ENCODE measurements at places on chromosomes 12 and 14.

GRCh38 chr14:39451811-39452210, 19.6 kb upstream of the FBXO33 start:
- DNase-seq, result no peak

DNA sequence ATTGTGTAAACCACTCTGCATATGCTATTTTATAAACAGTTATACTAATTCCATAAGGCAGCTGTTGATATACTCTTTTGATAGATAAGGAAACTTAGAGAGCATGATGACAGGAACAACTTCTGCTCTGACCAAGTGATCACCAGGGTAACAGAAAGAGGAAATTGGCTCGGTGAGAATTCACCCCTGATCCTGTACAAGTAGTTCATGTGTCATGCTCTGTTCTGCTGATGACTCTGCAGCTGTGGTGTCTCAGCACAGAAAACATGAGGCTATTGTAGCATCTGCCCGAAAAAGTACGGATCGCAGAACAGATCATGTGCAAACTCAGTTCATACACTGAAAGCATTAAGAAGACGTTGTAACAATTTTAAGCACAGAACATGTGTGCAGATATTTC, 345.0 kb downstream of the LRIG3 start:
- no peak for DNase-seq

GRCh38 chr12:119665164-119665929, 2.6 kb upstream of the PRKAB1 start:
- no peak for DNase-seq

DNA sequence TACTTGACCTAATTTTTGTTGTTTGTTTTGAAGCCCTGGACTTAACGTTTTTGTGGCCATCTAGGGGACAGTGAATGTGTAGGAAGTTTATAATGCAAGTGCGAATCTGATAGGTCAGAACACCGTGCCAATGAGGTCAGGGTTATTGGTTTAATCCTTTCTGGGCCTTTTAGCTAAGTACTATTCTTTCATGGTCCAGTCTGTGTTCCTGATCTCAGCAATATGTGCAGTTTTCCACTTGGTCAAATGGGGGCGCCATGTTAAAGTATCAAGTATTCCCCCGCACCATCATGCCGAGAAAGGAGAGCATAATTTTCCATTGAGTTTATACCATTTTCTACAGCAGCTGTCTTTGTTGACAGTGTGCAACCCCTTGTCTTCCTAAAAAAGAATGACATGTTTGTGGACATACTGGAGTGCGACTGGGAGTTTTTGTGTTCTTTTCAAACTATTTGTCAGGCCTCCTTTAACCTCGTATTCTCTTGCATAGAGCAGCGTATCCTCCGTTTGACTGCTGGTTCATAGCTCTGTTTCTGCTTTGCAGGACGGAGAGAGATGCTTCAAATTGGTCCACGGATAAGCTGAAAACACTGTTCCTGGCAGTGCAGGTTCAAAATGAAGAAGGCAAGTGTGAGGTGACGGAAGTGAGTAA, 1.3 kb downstream of the AHSA1 start:
- DNase-seq, result no peak

DNA sequence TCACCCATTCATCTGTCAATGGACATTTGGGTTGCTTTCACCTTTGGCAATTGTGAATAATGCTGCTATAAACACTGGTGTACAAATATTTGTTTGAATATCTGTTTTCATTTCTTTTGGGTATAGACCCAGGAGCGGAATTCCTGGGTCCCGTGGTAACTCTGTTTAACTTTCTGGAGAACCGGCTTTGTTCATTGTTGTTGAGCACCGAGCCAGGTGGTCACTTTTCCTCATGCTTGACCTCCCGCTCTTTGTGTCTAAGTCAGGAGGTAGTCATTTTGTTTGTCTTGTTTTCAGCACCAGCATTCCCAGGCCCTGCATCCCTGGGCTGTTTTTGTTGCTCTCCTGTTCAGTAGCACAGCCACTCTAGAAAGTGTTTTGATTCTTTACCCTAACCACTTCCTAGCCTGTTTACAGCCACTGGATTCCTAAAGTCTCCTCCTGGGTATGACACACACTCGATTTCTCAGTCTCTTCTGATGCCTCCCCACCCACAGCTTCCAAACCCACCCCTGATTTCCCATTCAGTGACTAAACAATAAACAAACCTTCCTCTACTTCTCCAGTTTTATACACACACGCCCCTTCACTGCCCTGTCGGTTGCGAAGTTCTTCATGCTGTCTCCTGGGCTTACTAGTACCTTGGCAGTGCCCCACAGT, 37.9 kb downstream of the B4GALNT3 start:
- DNase-seq, result no peak

DNA sequence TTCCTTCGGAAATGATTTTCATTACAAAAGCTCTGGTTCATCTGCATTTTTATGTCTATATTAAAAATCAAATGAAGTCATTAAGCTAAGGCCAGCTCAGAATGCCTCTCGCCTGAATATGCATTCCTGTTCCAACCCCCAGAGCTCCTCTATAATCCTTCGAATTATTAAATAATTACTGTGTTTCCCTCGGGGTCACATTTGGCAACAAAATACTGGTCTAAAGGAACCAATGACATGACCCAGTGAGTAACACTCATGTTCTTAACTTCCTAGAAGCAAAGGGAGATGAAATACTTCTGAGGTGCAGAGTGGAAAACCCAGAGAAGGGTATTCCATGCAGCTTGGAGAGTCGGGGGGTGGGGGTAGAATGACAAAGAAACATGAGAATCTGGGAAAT, 68.3 kb downstream of the FOXN3 start:
- no peak for DNase-seq

GRCh38 chr12:22525426-22525825, 18.9 kb downstream of the C2CD5 start:
- no peak for DNase-seq

- no peak for DNase-seq
These were observed 2.1 kb downstream of the OR6C70 start for GRCh38 chr12:55467836-55468235.

DNA sequence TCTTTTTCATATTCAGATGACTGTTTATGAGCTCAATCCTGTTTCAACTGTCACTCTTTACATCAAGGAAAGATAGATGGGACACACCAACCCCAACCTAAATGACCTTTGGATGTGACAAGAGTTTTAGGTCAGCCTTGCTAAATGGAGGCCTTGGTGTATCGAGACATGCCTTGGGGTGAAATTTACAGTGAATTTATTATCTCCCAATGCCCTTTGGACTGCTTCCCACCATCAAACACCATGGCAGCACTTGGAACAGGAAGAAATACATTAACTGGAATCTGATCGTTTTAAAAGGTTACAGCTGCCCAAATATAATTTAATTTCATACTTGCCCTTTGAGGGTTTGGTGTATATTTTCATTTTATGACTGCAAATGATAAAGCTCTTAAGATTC, 327.6 kb downstream of the SOX5 start:
- DNase-seq, result no peak

GRCh38 chr12:4215229-4216186, 58.1 kb upstream of the CCND2 start:
- DNase-seq, result no peak

DNA sequence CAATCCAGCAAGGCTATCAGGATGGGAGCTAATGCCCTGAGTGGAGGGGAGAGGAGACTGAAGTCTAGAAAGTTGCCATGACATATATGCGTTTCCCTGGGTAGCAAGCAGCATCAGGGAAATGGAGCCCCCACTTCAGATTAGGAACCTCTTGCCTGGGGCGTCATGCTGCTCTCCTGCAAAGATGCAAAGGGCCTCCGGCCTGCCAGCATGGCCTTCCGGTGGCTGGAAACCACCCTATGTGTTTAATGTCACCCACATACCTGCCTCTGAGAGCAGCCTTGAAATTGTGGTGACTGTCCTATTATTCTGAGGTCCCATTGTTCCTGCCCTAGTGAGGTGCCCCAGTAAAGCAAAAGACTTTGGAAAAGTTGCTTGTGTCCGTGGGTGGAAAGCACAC, 10.0 kb upstream of the IFI27L2 start:
- no peak for DNase-seq

DNA sequence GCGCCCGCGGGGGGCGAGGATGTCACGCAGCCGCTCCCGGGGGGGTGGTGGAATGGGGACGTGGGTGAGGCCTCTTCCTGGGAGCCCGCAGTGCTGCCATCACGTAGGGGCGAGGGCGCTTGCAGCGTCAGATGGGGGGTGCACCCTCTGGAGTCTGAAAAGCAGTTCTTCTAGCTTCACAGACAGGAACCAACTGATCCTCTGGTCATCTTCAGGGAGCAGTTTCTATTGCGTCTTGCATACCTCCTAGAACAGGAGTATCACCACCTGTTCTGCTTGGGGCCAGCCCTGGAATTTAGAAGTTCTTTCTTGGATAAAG, 36.9 kb upstream of the PRIMA1 start:
- no peak for DNase-seq

DNA sequence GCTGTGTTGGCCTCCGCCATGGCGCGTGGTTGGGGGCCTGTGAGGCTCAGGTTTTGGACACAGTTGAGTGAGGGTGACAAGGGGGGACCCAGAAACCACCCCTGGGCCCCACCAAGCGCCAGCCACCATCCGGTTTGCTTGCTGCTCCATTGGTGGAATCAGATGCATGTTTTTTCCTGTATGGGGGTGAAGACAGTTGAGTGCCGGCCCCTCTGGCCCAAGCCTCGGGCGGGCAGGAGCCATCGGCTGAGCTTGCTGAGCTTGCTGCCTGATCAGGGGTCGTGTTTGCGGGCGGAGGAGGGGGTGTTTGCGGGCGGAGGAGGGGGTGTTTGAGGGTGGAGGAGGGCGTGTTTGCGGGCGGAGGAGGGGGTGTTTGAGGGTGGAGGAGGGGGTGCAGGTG, 6.4 kb downstream of the PGAM5 start:
- DNase-seq, result no peak

DNA sequence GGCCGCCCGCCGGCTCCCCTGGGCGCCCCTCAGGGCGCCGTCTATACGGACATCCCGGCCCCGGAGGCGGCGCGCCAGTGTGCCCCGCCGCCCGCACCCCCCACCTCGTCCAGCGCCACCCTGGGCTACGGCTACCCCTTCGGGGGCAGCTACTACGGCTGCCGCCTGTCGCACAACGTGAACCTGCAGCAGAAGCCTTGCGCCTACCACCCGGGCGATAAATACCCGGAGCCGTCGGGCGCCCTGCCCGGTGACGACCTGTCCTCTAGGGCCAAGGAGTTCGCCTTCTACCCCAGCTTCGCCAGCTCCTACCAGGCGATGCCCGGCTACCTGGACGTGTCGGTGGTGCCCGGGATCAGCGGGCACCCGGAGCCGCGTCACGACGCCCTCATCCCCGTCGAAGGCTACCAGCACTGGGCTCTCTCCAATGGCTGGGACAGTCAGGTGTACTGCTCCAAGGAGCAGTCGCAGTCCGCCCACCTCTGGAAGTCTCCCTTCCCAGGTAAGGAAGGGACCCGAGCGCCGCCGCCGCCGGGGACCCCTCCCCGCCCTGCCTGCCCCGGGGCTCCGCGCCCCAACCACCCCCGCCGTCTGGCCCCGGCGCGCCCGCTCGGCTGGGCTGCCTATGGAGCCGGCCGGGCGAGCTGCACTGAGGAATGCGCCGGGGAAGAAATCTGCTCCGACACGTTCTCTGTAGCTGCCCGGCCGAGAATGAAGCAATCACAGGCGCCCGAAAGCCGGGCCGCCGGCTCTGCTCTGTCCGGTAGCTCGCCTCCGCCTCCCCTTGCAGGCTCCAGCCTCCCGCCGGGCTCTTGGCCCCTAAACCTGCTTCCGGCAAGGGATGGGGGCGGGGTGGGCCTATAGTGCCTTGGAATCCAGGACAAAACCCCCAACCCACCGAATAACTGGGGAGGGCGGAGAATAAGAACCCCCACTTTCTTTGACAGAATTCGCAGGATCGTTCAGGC, 794 bp downstream of the HOXC13 start:
- DNase-seq, result no peak

GRCh38 chr14:91317381-91318308, 73.1 kb upstream of the GPR68 start:
- no peak for DNase-seq

- no peak for DNase-seq
These were observed 10.8 kb upstream of the TCTN2 start for GRCh38 chr12:123659996-123660727.

DNA sequence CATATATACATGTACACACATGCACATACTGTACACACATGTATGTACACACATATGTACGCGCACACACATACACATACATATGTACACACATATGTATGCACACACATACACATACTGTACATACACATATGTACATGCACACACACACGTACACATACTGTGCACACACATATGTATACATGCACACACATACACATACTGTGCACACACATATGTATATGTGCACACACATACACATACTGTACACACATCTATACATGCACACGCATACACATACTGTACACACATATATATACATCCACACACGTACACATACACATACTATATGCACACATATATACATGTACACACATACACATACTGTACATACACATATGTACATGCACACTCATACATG, 119.4 kb downstream of the ZFP36L1 start:
- DNase-seq, result no peak

- no peak for DNase-seq
These were observed 22.5 kb downstream of the MAX start for GRCh38 chr14:65079768-65080167.

- DNase-seq, result no peak
These were observed 48.5 kb downstream of the CDC42BPB start for GRCh38 chr14:103008768-103009357.

All from cortex of kidney (tissue), 1 donor.